ENCODE measurements at places on chromosomes 16 and 17. TPM values are rescaled to one million over a fixed set of nuclear protein-coding genes. Genes with fewer than 3 reads are reported as not detected.
A peak's percentile ranks its signal among the peaks of the same experiment; 100 is the strongest.

DNA sequence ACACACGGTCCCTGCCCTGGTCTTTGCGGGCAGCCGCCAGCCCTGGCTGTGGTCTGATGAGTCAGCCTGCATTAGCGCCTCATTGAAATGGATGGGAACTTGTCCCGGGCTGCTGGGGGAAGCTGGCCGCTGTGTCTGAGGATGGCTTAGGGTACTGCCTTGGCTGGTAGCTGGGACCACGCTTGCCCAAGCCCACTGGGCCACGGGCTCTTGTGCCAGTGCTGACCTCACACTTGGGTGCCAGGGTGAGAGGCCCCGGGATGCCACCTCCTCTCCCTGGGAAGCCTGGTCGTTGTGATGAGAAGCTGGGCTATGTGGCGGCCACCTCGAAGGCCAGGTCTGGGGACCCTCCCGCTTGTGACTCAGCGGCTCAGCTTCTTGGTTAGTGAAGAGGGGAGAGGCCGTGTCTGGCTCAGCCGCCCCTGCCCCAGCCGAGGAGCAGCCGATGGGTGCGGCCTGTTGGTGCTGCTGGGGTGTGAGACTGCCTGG lies 10.7 kb downstream of the CACNA1H start:
- no peak for DNase-seq

- no peak for DNase-seq
Measured at GRCh38 chr17:42686520-42687128, 4.3 kb downstream of the CNTNAP1 start.

Gene PLLP
- 0.65 TPM for total RNA-seq

DNA sequence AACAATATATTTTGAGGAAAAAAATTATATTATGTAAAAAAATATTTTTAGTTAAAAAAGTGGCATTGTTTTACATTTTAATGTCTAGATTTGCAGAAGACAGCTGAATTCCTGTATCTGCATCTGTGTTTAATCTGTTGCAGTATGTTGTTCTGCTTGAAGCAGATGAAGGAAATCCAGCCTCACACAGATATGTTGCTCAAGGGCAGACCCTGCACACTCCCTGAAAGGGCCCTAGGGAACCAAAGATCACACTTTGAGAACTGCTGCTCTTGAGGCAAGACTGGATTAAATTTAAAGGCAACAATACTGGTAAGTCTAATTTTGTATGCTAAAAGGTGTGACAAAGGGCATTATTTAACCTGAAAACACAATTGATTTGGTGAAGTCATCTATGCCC lies 16.4 kb upstream of the SLC6A4 start:
- DNase-seq, result no peak

Gene MARVELD3
- total RNA-seq, result not detected

DNA sequence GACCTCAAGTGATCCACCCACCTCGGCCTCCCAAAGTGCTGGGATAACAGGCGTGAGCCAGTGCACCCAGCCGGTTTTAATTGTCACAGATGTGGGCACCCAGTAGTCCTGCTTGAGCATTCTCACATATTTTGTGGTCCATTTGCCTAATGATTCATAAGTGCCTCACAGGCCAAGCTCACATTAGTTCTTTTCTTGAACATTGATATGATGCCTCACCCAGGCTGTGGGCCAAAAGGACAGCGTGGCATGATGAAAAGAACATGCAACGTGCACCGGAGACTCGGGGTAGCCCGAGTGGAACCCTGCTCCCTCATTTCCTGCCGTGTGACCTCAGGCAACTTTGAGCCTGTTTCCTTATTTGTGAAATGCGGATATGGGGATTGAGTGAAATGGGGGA lies 181.9 kb downstream of the SNX29 start:
- no peak for DNase-seq

GRCh38 chr17:37689317-37689716 lies 46.1 kb upstream of the DDX52 start:
- DNase-seq, result no peak

GRCh38 chr17:47644324-47644723 lies 5.4 kb upstream of the KPNB1 start:
- DNase-seq, result no peak

- DNase-seq, result no peak
Measured at GRCh38 chr16:4926928-4927327, 10.0 kb downstream of the PPL start.

DNA sequence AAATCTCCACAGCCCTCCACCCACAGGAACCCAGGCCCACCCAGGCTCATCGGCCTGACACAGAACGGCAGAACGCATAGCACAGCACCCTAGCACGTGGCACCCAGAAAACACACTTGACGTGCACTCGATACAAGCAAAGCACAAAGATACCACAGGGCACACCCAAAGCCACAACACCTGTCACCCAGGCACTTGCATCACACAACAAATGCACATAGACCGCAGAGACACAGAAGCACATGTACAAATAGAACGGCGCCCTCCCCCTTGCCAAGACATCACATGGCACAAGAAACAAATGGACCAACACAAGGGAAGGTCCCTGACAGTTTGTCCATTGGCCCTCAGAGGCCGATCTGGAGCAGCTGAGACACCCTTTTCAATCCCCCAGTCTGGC lies 147.7 kb upstream of the WSCD1 start:
- DNase-seq, result no peak

DNA sequence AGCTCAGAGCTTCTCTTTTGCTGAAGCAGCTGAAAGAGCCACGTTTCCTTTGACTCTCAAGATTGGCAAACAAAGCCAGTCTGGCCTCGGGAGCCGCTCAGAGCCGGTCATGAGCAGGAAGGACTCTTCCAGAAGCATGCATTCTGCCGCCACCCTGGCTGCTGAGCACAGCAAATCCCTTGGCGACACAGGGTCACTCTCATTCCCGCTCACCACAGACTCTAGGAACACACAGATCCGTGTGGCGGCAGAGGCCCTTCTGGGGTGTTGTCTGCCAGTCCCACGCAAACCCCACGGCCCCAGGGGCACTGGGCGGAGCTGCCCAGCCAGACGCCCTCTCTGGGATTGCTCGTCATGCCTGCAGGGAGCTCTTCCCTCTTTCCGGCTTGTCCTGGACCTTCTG lies 157.0 kb downstream of the C16orf95 start:
- DNase-seq, result no peak

- DNase-seq, result peak; percentile 24
Measured at GRCh38 chr17:28675980-28676379, 14.0 kb downstream of the SUPT6H start.

Gene APOBR
- total RNA-seq, result 5.5 TPM

- no peak for DNase-seq
Measured at GRCh38 chr17:28368915-28369683, 1.0 kb downstream of the VTN start.

GRCh38 chr17:6572972-6573370 lies 16.6 kb upstream of the PITPNM3 start:
- DNase-seq, result no peak

GRCh38 chr17:78140169-78141051 lies 5.8 kb upstream of the C17orf99 start:
- peak; percentile 100 for DNase-seq

Gene VASN
- not detected for total RNA-seq

DNA sequence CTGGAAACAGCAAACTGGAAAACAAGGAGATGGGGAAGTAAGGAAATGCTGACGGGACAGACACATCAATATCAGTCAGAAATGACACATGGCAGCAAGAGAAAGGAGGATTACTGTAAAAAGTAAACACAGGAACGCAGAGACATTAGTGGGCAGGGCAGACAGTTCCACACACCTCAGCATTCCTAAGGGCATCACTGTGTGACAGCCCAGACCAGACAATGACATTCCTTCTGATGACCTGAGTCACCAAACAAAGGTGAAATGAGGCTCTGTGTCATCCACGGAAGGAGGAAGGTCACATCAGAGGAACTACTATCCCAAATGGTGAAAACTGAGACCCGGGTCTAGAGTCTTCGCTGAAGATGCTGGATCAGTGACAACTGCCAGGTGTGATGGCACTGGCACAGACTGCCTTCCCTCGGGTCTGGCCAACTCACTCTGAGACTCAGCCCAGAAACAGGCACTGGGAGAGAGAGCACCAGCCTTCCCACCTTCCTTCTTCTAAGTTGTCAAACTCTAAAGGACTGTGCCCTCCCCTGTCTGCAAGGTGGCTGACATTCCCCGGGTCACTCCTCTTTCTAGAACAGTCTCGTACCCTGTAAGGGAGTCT lies 36.7 kb downstream of the TK2 start:
- DNase-seq, result no peak

Gene CISD3
- 43.2 TPM for total RNA-seq

Gene KCNH6
- not detected for total RNA-seq

Gene CRYBA1
- total RNA-seq, result not detected

DNA sequence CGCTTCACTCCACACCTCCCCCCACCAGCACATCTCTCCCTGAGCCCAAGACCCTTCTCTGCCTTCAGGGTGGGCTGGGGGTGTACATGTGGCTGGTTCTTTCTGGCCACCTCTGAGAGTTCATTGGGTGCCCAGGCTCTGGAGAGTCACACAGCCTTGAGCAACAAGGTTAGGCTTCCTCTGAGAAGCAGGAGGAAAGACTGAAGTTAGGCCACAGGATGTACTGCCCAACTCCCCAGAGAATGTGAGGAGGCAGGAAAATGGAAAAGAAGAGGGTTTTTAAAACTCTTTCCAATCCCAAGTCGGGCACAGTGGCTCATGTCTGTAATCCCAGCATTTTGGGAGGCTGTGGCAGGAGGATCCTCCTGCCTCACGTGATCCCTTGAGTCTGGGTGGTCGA lies 7.3 kb downstream of the PCGF2 start:
- no peak for DNase-seq

DNA sequence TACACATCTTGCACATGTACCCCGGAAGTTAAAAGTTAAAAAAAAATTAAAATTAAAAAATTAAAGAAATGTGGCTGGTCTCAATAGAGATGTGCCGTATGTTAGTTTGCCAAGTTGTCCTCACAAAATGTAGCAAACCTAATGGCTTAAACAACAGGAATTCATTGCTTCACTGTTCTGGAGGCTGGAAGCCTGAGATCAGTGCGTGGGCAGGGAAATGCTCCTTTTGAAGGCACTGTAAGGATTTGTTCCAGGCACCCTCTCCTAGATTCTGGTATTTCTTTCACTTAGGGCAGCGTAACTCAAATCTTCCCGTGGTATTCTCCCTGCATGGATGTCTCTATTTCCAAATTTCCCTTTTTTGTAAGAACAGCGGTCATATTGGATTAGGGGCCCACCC lies 32.7 kb upstream of the MON1B start:
- DNase-seq, result no peak

GRCh38 chr17:47275245-47275984 lies 21.8 kb downstream of the ITGB3 start:
- DNase-seq, result no peak

DNA sequence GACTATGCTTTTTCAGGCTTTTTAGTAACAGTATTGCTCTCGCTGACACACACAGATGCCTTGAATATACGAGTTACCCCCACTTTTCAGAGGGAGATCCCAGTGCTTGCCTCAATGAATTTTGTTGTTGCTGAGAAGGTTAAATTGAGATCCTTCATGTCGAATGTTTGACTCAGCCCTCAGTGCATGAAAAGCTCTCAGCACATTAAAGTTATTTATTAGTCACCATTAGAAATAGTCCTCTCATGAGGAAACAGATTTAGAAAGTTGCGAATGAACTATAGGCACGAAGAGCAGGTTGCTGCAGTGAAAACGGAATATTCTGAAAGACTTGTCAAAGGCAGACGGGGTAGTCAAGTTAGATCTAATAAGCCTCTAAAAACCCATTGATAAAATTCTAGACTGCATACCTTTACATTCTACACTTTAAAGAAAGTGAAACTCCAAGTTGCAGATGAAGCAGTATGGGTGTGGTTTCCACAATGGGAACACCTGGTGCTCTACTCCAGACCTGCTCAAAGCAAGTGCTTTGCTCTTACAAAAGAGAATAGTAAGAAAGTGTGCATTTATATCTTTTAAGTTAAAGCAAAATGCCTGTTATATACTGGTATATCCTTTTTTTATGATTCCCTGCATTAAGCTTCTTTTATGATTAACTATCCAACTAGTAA lies 238.1 kb downstream of the MAF start:
- no peak for DNase-seq

DNA sequence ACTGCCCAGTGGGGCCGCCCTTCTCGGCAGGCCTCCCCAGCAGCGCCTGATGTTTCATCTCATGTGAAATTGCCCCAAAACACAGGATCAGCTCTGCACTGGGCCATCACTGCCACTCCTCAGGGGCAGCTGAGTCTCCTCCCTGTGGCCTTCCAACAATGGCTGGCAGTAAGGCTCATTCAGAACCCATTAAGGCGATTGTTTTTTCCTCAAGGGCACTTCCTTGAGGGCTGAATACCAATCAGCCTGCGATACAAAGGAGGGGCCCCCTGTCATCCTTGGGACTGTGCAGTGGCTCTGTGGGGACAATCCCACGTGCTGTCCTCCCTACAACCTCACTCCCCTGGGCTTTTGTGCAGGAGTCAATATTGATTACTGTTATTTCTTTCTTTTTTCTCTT lies 47.5 kb downstream of the XYLT1 start:
- no peak for DNase-seq

Gene GPATCH8
- total RNA-seq, result 36.8 TPM

DNA sequence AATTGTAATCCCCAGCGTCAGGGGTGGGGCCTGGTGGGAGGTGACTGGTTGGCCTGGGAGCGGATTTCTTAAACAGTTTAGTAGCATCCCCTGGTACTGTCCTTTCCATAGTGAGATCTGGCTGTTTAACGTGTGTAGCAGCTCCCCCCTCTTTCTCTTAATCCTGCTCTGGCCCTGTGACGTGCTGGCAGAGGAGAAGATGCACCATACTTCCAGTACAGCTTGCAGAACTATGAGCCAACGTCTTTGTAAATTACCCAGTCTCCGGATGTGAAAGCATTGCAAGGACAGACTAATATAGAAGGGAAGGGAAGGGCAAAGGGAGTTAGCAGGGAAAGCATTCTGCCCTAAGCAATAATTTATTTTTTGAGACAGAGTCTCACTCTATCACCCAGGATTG lies 83.9 kb downstream of the RMI2 start:
- no peak for DNase-seq

DNA sequence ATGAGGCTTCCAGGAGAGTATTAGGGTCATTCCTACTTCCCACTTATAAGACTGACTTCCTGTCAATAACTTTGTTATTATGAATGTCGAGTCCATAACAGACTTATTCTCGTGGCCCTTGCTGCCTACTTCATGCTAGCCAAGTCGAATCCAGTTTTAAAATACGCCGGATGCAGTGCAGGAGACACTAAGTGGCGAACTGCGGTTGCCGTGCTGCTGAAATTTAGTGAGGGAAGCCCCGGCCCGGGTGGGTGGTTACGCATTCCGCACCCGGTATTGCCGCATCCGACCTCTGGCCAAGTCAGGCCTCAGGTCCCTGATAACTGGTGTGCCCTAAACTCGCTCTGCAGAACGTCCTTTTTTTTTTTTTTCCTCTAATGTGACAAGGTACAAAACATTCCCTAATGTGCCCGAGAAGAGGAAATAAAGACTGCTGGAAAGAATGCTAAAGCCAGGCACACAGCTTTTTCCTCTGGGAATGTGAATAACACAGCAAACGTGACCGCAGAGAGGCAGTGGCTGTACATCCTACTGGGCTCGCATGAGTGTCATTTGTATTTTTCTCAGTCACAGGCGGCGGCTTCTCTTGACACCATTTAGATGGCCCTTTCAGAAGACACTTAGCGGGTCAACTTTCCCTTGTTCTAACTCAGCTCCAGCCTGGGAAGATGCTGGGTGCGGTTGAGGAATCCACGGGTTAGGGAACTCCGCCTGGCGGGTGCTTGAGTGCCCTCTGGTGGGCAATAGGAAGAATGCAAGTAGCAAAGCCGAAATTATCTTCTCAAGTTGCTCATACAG lies 7.1 kb upstream of the AKTIP start:
- peak; percentile 56 for DNase-seq

Gene KRT17
- total RNA-seq, result not detected
